ENCODE measurements at places on chromosomes 6 and 20.

DNA sequence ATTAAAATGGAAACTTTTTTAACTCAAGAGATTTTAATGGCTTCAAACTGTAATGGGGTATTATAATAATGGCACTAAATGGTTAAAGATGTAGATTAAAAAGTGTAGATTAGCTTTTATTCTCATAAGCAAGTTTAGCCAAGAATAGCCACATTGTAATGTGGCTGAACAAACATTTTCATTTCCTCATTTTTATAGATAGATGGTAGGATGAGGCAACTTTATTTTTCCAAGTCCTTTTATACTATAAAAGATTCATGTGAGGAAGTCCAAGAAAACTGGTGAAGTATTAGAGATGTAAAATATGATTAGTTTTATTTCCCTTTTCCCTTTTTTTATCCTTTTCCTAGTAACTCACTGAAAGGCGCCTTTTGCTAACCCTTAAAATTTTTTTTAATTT is 88.8 kb downstream of the ATRN start:
- DNase-seq = no peak

GRCh38 chr6:56574292-56574691 is 68.4 kb downstream of the DST start:
- no peak for DNase-seq

DNA sequence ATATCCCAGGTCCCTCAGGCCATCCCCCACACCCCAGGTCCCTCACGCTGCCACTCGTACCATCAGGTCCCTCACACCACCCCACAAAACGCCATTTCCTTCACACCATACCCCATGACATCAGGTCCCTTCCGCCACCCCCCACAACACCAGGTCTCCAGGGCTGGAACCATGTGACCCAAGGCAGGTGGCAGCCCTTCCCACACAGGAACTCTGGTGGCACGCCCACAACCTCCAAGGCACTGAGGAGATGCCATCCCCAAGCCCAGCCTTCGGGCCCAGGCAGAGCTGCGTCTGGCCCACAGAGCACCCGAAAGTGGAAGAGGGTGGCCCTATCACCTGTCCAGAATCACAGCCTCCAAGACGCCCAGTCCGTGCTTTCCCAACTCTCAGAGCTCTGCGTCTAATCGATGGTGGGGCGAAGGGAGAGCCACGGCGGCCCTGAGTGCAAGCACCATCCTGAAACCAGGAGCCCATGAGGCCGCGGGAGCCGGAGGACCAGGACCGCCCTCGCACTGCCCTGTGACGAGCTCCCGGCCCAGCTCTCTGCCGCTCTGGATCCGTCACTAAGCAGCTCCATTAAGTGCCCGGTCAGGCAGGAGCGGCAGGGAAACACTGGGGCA is 12.7 kb downstream of the TAF4 start:
- no peak for DNase-seq

DNA sequence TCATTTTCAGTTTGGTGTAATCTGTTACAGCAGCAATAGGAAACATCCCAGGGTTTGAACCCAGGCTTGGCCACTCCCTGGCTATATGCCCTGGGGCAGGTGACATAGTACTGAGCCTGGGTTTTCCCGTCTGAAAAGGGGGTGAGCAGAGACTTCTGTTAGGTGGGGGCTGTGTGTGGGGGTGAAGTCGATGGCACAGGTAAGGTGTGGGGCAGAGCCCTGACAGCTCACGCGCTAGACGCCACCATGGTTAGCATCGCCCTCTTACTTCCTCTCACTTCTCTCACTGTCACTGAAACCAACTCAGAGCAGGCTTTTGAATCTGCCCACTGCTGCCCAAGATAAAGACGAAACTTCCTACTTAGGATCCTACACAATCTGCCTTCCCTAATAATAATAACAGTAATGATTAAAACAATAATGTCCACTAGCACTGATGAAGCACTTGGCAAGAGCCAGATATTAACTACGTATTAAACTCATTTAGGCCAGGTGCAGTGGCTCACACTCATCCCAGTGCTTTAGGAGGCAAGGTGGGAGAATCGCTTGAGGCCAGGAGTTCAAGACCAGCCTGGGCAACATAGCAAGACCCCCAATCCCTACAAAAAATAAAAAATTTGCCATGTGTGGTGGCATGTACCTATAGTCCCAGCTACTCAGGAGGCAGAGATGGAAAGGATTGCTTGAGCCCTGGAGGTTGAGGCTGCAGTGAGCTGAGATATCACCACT is 117.9 kb upstream of the PTPN1 start:
- no peak for DNase-seq

DNA sequence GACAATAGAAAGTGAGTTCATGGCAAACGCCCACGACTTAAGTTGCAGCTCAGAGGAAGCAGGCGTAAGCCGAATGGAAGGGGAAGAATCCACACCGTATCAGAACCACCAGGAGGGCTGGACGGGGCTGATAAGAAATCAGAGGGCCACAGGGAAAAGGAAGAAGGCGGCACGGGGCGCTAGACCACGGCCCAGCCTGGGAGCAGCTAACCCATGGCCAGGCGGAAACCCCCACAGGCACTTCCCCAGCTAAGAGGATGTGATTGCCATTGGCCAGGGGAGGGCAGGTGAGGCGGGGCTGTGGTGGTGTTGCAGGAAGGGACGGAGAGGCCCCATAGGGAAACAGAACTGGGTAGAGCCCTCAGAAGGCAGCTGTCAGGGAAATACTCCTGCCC is 174.0 kb upstream of the AFDN start:
- DNase-seq = no peak

GRCh38 chr6:152378169-152378568 is 259.0 kb downstream of the SYNE1 start:
- DNase-seq = no peak

DNA sequence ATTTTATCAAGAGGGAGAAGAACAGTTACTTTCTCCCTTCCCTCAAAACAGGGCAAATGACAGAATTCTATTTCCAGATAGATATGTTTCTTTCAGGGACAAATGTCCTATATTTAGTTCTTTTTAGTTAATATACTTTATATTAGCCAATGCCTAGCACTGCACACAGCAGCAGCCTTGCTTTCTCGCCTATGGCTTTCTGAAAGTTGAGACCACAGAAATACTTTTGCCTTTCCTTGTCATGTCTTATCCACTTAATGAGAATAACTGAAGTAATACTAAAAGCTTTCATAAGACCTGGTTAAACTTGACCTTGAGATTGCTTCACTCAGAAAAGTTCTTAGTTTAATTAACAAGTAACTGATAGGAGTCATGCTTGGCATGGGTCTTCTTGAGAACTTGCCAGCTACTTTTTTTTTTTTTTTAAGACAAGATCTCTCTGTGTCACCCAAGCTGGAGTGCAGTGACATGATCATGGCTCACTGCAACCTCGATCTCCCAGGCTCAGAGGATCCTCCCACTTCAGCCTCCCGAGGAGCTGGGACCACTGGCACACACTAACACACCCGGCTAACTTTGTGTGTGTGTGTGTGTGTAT is 159.3 kb downstream of the CDKAL1 start:
- no peak for DNase-seq

- DNase-seq = no peak
These were observed 162.8 kb upstream of the CDYL start for GRCh38 chr6:4613381-4613780.

GRCh38 chr6:153673225-153673624 is 365.8 kb upstream of the OPRM1 start:
- DNase-seq = no peak

DNA sequence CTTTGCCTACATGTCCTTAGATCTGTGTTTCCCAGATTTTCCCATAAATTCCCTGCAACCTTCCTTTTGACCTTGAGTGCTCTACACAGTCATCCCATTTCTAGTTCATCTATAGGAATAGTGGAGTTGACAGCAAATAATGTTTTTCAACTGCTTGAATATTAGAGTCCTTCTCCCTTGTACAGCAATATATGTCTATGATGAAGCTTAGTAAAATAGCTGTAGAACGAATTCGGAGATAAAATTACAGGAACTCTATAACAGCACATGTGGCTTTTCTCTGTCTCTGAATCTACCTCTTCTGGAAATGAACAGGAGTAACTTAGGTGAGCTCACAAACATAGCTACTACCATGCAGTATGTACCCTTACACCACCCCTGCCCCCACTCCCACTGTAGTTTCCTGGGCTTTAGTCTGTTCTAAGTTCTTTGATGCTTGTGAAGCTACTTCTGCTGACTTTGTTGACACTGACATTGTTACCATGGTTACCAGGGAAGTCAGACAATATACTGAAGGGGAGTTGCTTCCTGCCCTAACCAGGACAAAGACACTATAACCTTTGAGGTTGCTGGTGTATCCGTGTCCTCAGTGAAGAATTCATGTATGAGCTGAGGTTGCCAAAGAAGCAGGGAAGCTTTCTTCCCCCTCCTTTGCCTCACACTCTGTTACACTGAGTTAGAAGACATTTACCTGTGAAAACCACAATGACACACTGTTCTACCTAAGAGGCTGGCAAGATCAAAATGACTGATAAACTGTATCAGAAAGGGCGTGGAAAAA is 35.8 kb upstream of the SHLD1 start:
- no peak for DNase-seq

GRCh38 chr6:39274471-39274870 is 39.7 kb downstream of the KCNK17 start:
- DNase-seq = no peak

- DNase-seq = no peak
These were observed 84.9 kb downstream of the CDC5L start for GRCh38 chr6:44472250-44472945.

DNA sequence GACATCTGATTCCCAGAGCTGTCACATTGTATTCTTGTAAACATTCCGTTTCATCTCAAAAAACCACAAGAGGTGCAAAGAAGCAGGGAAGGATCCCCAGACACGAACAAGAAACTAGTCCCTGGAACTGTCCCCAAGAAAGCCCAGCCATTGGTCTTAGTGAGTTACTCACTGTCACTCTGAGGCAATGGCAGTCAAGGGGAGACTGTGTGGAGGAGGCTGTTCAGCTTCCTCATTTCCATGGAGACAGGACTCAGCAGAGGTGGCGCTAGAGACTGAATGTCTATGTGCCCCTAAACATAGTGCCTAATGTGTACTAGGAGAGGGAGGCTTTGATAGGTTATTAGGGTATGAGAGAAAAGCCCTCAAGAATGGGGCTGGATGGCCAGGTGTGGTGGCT is 11.1 kb downstream of the ULBP1 start:
- DNase-seq = no peak

DNA sequence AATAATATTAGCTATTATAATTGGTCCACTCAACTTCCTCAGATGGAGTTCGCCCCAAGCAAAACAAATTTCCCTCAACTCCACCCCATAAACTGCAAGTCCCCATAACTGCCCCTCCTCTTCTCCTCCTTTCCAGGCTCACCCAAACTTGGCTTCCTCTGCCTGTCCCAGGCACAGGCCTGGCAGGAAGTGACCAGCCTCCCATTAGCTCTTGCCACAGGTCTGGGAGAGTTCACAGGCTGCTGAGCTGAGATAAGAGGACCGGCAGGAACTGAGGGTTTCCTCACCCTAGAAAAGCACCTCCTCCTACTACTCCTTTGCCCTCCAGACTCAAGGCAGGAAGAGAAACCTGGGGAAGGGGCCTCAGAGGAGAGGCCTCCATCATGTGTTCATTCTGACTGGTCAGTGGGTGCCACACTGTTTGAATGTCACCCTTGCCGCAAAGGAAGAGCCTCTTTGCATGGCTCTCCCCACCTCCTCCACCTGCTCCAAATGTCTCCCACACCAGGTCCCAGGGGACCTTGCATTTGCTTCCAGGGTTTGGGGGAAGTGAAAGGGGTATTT is 24.5 kb upstream of the SMIM29 start:
- no peak for DNase-seq

- no peak for DNase-seq
These were observed 5.5 kb upstream of the PABPC1L start for GRCh38 chr20:44904377-44904776.

DNA sequence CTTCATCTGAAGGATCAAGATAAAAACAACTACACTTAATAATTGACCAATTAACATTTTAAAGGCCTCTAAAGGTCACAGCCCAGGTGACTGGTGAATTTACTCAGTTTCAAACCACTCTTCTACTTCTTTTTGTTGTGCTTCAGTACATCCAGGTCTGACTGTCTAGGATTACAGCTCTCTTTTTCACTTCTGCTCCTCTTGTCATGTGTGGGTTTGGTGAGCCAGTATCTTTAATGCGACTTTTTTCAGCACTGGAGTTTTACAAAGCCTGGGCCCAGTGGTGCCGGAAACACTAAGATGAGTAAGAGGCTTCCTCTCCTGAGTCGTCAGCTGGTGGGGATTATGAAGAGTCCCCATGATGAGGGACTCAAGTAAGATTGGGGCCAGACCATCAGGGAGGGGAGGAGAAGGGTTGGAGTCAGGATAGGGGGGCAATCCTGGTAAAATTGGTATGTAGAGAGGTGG is 27.0 kb downstream of the HECA start:
- no peak for DNase-seq

DNA sequence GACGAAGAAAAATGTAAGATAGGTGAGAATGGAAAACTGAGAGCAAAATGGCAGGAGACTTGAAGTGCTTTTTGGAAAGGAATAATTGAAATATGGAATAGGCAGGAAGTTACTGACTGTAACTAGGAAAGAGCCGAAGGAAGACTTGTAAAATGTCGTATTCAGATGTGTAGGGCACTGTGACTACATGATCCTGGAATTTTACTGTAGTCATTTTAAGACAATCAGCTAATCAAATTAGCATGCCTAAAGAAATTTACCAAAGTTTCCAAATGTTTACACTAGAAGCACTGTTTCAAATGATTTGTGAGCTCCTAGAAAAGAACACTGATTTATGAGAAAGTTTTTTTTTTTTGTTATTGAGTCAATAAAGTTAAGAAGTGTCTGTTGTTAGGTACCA is 21.2 kb upstream of the ADIG start:
- no peak for DNase-seq

DNA sequence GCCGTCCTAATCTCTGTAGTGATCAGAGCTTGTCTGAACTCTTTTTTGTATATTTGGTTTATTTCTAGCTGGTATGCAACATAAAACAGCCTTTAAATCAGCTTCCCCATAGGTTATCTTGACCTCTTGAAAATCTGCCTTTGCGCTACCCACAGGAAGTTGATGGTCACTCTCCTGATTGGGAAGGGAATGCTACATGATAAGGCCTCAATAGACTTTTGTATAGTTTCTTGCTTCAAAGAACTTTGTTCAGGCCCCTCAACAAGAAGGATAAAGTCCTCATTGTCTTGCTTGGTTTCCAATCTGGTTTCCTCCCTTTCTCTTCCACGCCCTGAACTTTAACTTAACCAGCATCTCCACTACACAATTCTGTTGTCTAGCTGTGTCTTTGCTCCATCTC is 95.4 kb upstream of the TENT5A start:
- no peak for DNase-seq

DNA sequence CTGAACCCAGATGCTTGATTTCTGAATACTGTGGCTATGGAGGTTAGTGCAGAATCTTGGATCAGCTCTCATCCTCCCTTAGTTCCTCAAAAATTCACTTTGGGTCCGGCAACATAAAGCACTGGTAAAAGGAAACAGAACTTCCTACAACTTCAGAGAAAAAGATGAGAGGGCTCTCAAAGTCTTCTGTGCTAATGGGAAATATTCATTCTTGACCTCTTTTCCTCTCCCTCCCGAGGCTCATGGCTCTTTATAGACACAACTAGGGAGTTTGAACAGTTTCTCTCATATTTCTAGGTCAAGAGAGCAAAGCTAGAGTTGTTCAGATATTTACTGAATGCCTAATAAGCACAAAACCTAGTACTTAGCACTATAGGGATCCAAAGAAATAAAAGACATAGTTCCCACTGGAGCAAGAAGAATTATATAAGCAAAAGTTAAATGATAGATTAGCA is 124.1 kb upstream of the TCF21 start:
- no peak for DNase-seq

GRCh38 chr20:17418737-17419136 is 112.4 kb downstream of the BFSP1 start:
- DNase-seq = no peak

Data from left renal cortex interstitium (tissue), 4 donors.